M059J (cell line): ENCODE measurements at places on chromosomes 11 and 22. TPM values are rescaled to one million over a fixed set of nuclear protein-coding genes. Genes with fewer than 3 reads are reported as not detected.

DNA sequence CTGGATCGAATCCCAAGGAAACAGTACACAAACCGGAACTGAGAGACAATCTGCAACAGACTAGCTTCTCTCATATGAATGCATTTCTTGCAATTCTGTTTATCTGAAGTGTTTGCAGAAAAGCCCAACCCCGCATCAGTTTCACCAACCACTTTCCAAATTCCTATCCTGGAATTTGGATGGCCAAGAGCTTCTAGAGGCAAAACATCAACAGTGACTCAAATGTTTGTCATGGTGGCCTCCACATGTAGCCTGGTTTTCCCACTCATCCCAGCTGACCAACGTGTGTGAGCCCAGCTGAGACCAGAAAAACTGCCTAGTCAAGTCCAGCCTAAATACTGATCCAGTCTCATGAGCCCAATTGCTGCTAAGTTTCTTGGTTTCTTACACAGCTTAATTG, 8.3 kb upstream of the MIEF1 start:
- DNase-seq = peak; percentile 80

- DNase-seq = peak; percentile 45
Measured at GRCh38 chr11:132453406-132453805, 1078.9 kb downstream of the OPCML start.

GRCh38 chr11:64466115-64466718, 107.3 kb downstream of the RPS6KA4 start:
- no peak for DNase-seq

GRCh38 chr22:21949569-21949918, 3.1 kb downstream of the PPM1F start:
- DNase-seq = no peak

- DNase-seq = peak; percentile 66
Measured at GRCh38 chr11:9799886-9800285, 136.0 kb downstream of the SWAP70 start.

DNA sequence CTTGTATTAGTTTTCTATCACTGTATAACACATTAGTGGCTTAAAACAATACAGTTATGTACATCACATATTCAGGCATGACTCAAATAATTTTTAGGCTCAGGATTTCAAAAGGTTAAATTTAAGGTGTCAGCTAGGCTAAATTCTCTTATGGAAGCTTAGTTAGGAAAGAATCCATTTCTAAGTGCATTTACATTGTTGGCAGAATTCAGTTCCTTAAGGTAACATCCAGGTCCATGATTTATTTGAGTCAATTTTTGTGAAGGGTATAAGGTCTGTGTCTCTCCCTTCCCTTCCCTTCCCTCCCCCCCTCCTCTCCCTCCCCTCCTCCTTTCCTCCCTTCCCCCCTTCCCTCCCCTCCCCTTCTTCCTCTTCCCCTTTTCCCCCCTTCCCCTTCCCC, 399.0 kb upstream of the CNTN5 start:
- DNase-seq = no peak

- no peak for DNase-seq
Measured at GRCh38 chr11:114892381-114893197, 214.3 kb downstream of the NXPE2 start.

DNA sequence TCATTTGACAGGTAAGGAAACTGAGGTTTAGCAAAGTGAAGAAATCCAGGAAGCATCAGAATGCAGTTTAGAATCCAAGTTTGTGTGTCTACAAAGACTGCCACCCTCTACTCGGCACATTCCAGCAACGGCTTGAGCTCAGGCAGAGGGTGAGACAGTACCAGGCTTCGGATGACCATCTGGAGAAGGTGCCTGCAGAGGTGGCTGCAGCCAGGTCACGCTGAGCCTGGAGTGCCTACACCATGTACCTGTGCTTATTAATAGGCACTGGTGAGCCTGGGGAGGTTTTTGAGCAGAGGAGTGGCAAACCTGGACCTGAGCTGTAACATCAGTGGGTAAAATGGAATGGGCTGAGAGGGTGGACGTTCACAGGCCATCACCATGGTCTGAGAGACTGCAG, 4.7 kb downstream of the FXYD6 start:
- DNase-seq = no peak

GRCh38 chr11:114281388-114281956, 14.7 kb upstream of the NNMT start:
- DNase-seq = peak; percentile 35

GRCh38 chr11:117127171-117127901, 16.8 kb upstream of the PAFAH1B2 start:
- no peak for DNase-seq

DNA sequence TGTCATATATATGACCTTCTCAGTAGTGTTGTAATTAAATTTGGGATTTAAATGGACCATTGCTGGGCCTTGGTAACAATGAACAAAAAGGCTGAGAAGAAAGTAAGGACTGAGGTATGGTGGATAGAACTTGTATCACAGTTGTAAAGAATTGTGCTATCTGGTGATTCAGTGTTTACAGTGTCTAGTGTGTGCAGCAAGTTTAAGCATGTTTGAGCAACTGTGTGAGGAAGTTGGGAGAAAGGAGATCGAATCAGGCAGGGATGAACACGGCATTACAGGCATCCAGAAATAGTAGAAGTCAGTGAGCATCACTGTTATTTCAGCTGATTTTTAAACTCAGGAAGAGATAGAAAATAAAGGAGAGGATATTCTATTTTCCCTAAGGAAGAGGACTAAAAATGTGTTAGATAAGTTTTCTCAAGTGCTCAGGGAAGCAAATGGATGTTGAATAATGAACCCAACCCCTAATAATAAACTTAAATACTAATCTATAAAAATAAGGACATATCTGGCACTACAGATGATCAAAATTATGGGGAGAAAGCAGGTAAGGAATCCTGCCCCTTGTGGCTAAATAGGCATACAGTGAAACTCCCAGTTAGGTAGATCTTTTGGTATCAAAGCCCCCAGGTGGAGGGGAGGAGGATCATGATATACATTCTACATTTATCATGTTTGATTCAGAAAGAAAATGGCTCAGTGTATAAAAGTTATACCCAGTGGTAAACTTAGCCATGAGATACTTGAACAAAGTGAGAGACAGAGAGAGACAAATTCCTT, 361.0 kb upstream of the ANO3 start:
- DNase-seq = no peak

DNA sequence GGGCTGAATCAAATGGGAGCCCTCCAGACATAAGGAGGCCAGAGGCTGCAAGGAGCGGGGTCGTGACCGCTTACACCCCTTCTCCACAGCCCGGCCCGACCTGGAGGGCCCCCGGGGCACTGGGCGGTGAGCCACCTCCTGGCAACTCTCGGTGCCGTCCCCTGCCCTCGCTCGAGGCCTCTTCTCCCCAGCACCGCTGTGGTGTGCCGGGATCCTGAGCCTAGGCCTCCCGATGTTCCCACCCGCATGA, 432 bp upstream of the GP1BB start:
- DNase-seq = no peak

GRCh38 chr22:49210606-49211005, 617.1 kb downstream of the BRD1 start:
- no peak for DNase-seq

DNA sequence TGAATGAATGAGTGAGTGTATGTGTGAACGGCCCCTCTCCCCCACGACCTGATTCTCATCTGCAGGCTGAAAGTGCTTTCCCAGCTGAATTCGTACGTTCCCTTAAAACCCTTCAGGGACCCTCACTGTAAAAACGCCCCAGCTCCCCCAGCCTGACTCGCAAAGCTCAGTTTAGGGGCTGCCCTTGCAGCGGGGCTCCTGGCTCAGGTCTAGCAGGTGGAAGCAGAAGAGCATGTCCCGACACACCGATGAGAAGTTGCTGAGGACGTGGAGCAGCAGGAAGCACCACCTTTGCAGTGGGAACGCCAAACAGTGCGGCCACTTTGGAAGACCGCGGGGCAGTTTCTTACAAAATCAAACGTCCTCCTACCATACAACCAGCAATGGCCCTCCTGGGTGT, 3.6 kb upstream of the MRPL23 start:
- no peak for DNase-seq

- peak; percentile 40 for DNase-seq
Measured at GRCh38 chr11:65615950-65616574, 486 bp downstream of the PCNX3 start.

GRCh38 chr11:14420223-14420622, 61.2 kb upstream of the RRAS2 start:
- no peak for DNase-seq

- peak; percentile 100 for DNase-seq
Measured at GRCh38 chr11:122197066-122197987, 81.3 kb upstream of the BLID start.

- no peak for DNase-seq
Measured at GRCh38 chr11:130100381-130101095, 30.8 kb downstream of the APLP2 start.

DNA sequence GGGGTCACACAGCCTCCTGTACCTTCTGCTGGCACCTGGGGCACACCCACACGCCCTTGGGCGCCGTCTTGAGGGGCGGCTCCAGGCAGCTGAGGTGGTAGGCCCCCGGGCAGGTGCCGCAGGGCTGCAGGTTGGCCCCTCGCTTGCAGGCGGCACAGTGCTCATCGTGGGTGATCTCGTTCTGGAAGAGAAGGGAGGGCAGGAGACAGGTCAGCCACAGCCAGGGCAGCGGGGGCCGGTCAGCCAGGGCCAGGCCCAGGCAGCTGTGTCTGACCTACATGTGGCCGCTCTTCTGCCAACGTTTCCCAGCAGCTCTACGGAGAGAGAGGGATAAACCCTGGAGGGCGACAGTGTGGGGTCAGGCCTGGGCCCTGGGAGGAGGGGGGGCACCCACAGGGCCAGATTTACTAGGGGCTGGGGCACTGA, 121.9 kb downstream of the PHF21B start:
- DNase-seq = no peak

DNA sequence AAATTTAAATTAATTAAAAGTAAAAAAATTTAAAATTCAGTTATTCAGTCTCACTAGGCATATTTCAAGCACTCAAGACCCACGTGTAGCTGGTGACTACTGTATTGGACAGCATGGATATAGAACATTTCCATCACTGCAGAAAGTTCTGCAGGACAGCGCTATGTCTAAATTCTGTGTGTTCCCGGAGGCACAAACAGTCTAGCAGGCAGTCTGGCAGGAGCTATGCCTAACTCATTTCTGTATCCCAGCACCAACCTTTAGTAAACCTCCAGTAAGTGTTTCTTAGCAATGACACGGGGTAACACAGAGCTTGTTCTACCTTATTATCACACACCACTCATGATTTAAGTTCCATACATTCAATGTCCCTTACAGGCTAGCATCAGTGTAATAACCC, 48.5 kb downstream of the FAM168A start:
- no peak for DNase-seq

DNA sequence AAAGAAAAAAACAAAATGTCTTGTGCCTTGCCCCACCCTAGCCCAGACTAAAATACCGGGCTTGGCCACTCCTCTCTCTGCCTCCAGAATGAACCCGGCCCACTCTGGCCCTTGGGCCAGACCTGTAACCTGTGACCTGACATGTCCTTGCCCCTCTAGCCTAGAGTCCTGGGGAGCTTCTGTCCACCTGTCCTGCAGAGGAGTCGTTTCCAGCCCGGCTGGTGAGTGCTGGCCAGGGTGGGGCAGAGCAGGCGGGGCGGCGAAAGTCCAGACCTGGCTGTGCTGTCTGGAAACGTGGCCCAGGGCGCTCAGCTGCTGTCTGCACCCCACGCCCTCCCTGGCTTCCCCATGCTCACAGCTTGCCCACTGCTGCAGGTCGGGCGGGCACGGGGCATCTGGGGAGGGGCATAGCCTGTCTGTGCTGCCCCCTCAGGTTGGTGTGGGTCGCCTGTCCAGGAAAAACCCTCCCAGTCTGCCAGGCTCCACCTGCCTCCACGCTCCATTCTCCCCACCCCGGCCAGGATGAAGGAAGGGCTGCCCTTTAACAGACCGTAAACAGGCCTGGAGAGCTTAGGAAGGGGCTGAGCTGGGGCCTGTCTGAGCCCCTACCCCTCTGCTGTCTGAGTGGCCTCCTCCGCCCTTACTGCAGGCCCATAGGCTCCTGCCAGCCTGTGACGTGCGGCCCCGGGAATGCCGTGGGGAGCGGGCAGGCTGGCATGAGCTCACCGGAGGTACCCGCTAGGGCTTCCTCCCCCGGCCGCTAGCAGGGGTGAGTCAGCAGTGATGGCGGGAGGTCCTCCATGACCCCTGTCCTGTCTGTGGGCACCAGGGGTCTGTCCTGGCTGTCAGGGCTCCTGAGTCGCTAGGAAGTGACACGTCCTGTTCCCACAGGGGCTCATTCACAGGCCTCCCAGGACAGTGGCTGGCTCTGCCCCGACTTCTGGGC, 1.9 kb downstream of the CD151 start:
- peak; percentile 97 for DNase-seq

VSIG10L2 gene
- total RNA-seq = not detected in 2 replicates

KCNJ5 gene
- not detected in 2 replicates for total RNA-seq

FOLH1 gene
- not detected in 2 replicates for total RNA-seq

SEPTIN3 gene
- total RNA-seq = 0.05 and 0.17 TPM in 2 replicates

OR52H1 gene
- total RNA-seq = not detected in 2 replicates

RPUSD4 gene
- 12.0 and 25.9 TPM in 2 replicates for total RNA-seq

PHLDA2 gene
- 9.1 and 18.9 TPM in 2 replicates for total RNA-seq

CD82 gene
- 41.6 and 50.0 TPM in 2 replicates for total RNA-seq

POTEH gene
- total RNA-seq = not detected in 2 replicates

PRR33 gene
- not detected in 2 replicates for total RNA-seq
